ENCODE measurements at places on chromosomes 3 and 15.

GRCh38 chr3:172776049-172776717 is 25.7 kb downstream of the ECT2 start:
- no peak for DNase-seq

GRCh38 chr3:16849229-16849628 is 35.5 kb upstream of the PLCL2 start:
- DNase-seq, result peak; percentile 93

- no peak for DNase-seq
Observed at GRCh38 chr15:62135532-62136134, 29.5 kb downstream of the C2CD4B start.

GRCh38 chr15:22224241-22224671 is 143.9 kb downstream of the OR4M2 start:
- no peak for DNase-seq

GRCh38 chr3:61182662-61183061 is 68.6 kb downstream of the FHIT start:
- peak; percentile 8 for DNase-seq

- peak; percentile 19 for DNase-seq
Observed at GRCh38 chr3:112247900-112248299, 46.1 kb downstream of the SLC9C1 start.

DNA sequence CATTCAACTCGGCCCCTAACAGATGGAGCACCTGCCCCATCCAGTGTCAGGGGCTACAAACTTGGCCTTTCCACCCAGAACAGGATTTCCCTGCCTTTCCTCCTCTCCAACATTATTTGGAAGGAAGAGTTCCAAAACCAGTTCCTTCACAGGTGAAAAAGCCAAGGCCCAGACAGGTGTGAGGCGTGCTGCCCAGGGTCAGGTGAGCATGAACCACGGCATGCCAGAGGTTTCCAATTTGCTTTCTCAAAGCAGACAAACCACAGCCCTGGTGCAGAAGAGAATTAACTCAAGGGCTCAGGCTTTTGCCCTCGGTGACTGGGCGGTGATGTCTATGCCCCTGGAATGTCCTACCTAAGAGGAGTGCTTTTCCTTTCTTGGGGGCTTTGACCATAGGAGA is 43.2 kb downstream of the LDHAL6B start:
- no peak for DNase-seq

GRCh38 chr3:151330899-151331298 is 1.6 kb upstream of the P2RY13 start:
- peak; percentile 80 for DNase-seq

GRCh38 chr15:78438619-78439285 is 736 bp downstream of the IREB2 start:
- DNase-seq, result peak; percentile 33

- no peak for DNase-seq
Observed at GRCh38 chr15:93422476-93422875, 333.5 kb upstream of the RGMA start.

DNA sequence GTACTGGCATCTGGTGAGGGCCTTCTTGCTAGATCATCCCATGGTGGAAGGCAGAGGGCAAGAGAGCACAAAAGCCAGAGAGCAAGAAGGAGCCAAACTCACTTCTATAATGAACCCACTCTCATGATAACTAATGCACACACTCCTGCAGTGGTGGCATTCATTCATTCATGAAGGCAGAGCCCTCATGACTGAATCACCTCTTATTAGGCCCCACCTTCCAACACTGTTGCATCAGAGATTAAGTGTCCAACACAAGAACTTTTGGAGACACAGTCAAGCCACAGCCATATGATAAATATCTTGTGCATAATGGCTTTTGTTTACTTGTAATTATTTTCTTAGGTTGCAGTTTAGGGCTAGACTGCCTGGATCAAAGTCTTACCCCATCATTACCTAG is 182.7 kb downstream of the TIGIT start:
- DNase-seq, result no peak

DNA sequence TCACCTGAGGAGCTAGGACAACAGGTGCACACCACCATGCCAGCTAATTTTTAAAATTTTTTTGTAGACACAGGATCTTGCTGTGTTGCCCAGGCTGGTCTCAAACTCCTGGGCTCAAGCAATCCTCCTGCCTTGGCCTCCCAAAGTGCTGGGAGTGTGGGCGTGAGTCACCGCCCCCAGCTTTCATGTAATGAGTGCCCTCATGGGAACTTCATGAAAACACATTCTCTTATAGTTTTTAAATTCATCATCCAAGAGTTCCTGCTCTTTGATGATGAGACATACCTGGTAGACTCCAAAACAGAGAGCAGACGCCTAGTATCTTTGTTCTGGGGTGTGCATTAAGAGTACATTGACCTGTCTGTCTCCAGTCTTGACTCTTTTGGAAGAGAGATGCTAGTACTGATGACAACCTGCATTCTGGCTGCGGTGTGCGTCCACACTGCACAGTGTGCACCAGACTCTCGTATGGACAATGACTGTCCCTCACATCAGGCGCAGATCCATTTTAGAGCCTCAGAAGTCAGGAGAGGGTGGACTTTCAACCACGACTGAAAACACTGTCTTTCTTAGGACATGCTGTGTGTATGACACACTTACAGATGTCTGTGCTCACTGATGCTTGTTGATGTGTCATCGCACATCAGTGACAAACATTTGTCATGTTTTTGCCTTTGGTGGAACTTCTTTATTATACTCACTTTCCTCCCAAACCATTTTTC is 2.0 kb downstream of the NRROS start:
- DNase-seq, result peak; percentile 83

- peak; percentile 46 for DNase-seq
Observed at GRCh38 chr3:113103588-113103987, 107.8 kb upstream of the BOC start.

DNA sequence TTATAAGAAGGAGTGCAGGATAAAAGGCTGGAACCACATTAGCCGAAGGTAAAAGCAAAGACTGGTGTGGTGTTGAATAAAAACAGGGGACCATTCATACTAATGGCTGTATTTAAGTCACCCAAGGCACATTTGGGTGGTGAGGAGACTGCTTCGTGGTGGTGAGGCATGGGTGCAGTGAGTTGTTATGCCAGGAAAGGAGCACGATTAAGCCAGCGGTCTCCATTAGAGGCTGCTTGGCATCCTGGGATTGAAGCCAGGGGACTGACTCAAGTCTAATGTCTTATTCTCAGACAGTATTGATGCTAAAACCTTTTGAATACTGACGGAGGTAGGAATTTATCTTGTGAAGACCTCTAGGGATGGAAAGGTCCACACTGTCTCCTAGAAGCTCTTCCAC is 21.9 kb downstream of the FEM1B start:
- DNase-seq, result no peak

DNA sequence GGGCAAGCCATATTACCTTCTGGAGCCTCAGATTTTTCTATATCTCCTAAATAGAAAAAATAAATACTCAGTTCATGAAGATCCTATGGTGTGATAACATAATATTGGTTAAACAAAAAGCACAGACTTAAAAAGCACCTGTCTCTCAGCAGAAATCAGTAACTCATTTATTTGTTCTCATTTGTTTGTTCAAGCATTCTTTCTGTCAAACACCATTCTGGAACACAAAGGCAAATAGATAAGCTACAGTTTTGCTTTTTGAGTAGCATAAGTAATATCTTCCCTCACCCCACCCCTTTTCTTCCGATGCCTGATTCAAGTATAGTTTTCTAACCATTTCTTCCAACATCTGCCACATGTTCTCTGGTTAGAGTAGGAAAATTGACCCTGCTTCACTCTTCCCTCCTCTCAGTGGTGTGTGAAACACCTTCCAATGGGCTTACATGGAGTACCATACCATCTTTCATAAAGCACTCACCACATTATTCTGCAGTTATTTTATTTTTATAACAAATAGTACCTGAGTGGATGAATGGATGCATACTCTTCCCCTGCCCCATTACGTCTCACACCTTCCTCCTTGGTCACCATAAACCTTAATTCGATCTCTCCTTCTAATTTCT is 8.4 kb upstream of the IL1RAP start:
- DNase-seq, result no peak

GRCh38 chr3:14837186-14837877 is 18.6 kb downstream of the FGD5 start:
- no peak for DNase-seq

- no peak for DNase-seq
Observed at GRCh38 chr3:195151866-195152541, 119.0 kb downstream of the XXYLT1 start.

DNA sequence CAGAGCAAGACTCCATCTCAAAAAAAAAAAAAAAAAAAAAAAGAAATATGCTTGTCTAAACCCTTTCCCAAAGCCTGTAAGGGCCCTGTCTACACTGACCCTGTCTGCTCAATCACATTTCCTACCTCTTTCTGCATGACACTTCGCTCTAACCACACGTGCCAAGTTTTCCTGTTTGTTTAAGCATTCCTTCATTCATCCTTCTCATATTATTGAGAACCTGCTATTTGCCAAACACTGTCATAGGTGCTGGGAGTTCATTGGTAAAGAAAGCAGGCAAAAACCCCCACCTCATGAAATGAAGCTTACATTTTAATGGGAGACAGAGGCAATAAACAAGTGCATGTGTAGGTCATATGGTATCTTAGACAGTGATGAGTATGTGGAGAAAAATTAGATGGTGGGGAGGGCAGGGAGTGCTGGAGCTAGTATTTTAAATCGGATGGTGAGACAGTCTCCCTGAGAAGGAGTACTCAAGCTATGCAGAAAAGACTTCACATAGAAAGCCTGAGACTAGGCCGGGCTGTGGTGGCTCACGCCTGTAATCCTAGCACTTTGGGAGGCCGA is 48.0 kb downstream of the B3GNT5 start:
- DNase-seq, result no peak

- no peak for DNase-seq
Observed at GRCh38 chr3:126548556-126549466, 9.9 kb downstream of the C3orf22 start.

GRCh38 chr15:50884540-50884939 is 23.9 kb upstream of the AP4E1 start:
- DNase-seq, result no peak

GRCh38 chr3:46905213-46905560 is 27.7 kb downstream of the PTH1R start:
- no peak for DNase-seq

GRCh38 chr3:99934975-99935797 is 117.5 kb downstream of the CMSS1 start:
- no peak for DNase-seq

DNA sequence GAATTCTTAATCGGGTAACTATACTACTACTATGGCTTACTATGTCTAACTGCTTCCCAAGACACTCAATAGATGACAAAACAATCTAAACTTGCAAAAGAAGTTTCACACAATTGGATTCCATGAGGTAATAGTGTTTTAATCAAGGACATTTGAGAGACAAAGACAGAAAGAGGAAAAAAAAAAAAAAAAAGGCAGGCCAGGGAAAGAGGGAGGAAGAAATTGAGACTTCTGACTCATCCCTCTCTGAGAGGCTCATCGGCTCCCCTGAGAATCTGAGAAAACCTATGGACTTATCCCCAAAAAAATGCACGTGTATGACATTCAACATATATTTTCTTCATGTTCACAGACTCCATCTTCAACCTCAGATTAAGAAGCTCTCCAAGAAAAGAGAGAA is 61.0 kb downstream of the SCAPER start:
- no peak for DNase-seq

DNA sequence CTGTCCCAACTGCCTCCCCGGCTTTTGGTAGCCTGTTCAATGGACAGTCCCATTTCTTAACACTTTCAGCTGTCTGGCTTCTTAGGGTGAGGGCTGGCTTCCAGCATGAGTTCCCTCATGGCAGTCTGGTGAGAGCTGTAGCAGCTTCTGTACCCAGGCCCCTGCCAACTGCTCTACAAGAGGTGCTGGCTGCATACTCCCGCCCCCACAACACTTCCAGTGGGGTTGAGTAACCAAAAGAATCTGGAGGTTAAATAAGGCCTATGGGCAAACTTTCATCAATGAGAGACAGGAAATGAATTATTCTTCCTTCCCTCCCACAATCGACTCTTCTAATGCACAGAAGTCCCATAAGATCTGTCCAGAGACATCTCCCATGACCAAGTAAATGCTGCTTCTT is 145.0 kb downstream of the NEK10 start:
- no peak for DNase-seq

DNA sequence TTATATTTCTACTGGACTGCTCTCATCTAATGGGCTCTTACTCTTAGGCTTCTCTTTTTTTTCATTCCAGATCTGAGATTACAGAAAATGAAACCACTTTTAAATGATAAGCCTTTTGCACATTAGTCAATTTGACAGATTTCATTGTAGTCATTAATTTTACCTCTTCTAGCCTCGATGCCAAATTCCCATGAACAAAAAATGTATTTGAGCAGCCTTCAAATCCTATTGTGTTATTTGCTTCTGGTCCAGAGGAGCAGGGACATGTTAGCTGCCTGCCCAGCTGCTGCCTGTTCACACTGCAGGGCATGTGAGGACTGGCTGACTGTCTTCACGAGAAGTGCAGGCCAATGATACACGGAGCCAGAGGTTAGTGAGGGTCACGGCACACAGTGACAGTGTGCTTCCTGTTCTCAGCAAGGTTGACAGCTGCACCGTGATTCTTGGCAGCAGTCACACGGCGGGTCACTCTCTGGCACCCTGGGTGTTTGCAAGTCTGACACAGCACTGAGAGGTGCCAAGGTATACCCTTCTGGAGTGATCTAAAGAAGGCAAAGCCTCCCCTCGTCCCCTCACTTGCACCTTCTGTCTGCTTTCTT is 40.8 kb downstream of the KAT2B start:
- no peak for DNase-seq

GRCh38 chr3:126816298-126816697 is 112.3 kb downstream of the CHCHD6 start:
- no peak for DNase-seq

DNA sequence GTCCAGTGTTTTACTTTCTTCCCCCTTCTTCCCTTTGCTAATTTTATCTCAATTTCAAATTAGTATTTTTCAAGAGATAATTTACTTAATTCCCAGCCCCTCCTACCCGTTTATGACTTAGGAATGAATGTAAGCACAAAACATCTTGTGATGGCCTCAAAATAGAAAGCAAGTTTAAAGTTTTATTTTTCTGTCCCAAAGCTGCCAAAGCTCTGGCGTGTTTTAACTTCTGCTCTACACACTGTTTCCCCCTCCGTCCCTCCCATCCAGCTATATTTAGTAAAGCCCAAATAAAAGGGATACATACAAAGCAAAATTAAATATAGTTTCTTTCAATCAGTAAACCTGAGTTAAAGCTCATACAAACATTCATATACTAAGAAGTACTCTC is 59.9 kb downstream of the IGF2BP2 start:
- DNase-seq, result peak; percentile 9

DNA sequence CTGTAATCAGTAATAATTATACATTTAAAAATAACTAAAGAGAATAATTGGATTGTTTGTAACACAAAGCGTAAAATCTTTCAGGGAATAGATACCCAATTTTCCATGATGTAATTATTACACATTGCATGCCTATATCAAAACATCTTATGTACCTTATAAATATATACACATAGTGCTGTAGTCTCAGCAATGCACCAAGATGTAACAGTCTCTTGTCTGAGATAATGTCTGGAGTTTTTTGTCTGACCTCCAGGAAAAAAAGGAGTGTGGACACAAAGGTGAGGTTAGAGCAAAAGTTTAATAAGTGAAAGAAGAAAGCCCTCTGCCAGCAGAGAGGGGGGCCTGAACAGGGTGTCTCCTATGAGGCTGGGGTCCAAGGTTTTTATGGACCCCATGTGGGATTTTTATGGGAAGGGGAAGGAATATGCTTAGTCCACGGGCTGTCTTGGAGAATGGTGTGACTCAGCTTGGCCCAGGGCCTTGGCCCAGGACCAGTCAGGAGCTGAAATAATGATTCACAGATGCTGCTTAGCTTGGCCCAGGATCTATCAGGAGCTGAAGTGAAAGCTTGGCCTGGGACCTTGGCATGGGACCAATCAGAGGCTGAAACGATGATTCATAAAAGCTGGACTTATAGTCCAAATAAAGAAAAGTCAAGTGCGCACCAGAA is 545.0 kb downstream of the ZPLD1 start:
- no peak for DNase-seq
